Panc1 (cell line): ENCODE measurements at places on chromosomes 11 and 22. TPM values are rescaled to one million over a fixed set of nuclear protein-coding genes. Genes with fewer than 3 reads are reported as not detected.

The APOL4 gene
- not detected for total RNA-seq

DNA sequence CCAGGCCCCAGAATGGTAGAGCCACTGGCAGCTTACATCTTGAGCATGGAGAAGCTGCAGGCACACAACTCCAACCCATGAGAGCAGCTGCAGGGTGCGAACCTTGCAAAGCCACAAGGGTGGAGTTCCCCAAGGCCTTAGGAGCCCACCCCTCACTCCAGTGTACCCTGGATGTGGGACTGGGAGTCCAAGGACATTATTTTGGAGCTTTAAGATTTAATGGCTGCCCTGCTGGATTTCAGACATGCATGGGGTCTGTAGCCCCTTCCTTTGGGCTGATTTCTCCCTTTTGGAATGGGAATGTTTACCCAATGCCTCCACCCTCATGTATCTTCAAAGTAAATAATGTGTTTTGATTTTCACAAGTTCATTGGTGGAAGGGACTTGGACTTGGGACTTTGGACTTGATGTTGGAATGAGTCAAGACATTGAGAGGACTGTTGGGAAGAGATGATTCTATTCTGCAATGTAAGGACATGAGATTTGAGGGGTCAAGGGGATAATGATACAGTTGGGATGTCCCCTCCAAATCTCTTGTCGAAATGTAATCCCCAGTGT lies 1.1 kb upstream of the KRTAP5-7 start:
- no peak for DNase-seq

- no peak for DNase-seq
Measured at GRCh38 chr11:14290422-14290821, 68.6 kb downstream of the RRAS2 start.

GRCh38 chr22:36331306-36331911 lies 56.4 kb downstream of the MYH9 start:
- no peak for DNase-seq

DNA sequence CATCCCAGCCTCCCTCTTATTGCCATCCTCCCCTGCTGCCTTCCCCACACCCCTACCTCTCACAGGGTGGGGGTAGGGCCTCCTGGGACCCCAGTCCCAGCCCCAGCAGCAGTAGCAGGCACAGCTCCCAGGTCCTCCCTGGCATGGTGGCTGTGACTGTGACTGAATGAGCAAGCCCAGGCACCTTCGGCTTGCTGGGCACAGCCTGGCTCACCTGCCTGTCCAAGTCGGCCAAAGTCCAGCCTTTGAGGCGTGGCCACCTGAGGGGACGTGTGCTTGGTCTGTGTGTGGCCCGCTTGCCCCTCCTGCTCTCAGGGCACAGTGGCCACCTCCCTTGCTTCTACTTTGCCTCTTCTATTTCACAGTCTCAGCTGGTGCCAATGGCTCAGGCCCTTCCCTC lies at the start of gene TREH:
Gene TREH, minus strand, starts transcription at position 168 of the 400 bp plus-strand sequence. Its CDS starts 23 bp downstream, at position 145.
- no peak for DNase-seq

GRCh38 chr11:72818971-72819370 lies 4.8 kb downstream of the ATG16L2 start:
- DNase-seq, result no peak

DNA sequence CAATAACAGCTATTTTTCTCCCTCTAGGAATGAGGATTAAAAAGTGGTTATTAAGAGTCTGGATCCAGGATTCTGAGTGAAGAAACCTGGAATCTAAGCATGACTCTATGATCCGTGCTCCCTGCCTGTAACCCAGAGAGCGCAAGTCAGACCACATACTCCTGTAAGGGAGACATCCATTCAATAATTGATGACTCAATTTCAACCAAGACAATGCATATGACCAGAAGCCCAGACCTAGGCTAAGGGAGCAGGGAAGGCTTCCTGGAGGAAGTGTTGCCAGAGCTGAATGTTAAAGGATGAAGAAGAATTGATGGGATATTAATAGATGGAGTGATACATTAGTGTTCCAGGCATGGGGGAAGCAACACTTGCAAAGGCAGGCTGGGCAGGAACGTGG lies 13.8 kb upstream of the PAMR1 start:
- no peak for DNase-seq

DNA sequence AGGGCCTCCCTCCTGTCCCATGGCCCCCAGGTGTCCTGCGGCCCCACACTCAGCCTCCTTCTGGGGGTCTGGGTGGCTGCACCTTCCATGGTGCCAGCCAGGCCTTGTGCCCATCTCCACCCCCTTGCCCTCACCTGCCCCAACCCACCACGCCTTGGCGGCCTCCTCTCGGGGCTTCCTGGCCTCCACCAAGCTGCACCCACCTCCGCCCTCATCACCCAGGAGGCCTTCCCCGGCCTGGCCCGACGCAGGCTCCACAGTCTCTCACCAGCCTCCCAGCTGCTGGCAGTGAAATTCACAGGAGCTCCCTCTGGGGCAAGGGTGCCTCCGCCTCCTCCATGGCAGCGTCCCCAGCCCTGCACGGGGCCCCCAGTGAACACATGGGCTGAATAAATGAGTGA lies 35.9 kb upstream of the WNT7B start:
- no peak for DNase-seq

The BRSK2 gene
- total RNA-seq, result 32.2 TPM

DNA sequence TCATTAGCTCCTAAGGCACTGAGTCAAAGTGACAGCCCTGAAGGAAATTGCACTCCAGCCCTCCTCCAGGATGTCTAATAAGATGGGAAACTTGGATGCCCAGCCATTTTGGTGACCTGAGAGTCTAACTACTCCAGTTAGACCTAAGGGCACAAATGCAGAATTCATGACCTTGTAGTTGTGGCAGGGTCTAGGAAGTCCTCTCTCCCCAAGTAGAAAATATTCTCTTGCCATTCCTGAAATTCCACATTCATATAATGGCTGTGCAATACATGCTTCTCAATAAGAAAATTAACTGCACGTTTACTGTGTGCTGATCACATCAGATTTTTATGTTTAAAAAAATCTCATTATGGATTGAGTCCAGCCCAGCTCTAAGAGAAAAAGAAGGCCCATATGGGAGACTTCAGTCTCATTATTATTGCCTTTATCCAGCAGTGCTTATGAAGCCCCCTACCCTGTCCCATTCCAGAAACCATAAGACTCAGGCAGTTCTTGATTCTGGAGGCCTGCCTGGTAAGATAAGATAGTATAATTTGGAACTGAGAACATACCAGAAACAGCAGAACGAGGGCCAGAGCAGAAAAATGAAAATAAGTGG lies 133.7 kb upstream of the LDLRAD3 start:
- no peak for DNase-seq

The KRTAP5-5 gene
- not detected for total RNA-seq
